ENCODE measurements at places on chromosomes 13 and 19. TPM values are rescaled to one million over a fixed set of nuclear protein-coding genes. Genes with fewer than 3 reads are reported as not detected.

DNA sequence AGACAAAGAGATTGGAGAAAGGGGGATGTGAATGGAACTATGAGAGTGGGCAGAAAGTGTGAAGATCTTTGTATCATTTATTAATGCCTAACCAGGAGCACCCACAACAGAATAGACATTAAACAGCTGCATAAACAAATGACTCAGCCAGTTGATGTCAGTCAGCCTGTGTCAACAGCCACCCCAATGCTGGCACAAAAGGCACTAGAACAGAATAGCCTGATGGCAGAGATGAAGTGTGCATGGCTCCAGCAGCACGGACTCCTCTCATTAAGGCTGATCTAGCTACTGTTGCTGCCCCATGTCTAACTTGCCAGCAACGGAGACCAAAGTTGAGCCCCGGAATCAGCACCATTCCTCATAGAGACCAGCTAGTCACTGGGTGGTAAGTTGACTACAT lies 7.8 kb downstream of the CPB2 start:
- DNase-seq = no peak

- no peak for DNase-seq
Observed at GRCh38 chr13:93690139-93690538, 463.5 kb downstream of the GPC6 start.

Gene ZMYM2
- 123 TPM for total RNA-seq

DNA sequence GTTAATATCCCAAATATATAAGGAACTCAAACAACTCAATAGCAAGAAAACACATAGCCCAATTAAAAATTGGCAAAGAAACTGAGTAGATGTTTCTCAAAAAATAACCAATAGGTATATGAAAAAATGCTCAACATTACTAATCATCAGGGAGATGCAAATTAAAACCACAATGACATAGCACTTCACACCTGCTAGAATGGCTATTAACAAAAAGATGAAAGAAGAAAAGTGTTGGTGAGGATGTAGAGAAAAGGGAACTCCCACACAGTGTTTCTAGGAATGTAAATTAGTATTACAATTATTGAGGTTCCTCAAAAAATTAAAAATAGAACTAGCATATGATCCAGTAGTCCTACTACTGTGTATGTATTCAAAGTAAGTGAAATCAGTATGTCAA lies 1212.8 kb downstream of the DIAPH3 start:
- no peak for DNase-seq

All from T-cell (primary cell).